Kidney tubule cell (primary cell): ENCODE measurements at places on chromosomes 6 and 20.

DNA sequence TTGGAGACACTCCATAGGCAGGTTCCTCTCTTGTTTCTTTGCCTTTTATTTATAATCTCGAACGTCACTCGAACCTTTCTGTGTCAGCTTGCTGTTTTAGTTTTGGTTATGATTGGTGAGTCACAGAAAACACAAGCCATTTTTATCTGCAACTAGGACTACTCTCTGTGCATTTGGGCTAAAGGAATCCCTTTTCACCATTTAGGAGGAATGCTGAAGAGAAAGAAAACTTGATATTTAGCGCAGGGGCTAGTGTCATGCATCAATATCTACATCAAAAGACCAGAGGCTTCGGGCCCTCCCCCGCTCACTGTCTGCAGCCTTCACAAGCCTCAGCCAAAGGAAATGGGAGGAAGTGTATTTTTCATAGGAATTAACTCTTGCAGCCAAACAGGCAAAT lies 507.8 kb upstream of the CITED2 start:
- DNase-seq, result peak; percentile 27

- no peak for DNase-seq
Measured at GRCh38 chr6:105804000-105804399, 282.1 kb upstream of the PRDM1 start.

DNA sequence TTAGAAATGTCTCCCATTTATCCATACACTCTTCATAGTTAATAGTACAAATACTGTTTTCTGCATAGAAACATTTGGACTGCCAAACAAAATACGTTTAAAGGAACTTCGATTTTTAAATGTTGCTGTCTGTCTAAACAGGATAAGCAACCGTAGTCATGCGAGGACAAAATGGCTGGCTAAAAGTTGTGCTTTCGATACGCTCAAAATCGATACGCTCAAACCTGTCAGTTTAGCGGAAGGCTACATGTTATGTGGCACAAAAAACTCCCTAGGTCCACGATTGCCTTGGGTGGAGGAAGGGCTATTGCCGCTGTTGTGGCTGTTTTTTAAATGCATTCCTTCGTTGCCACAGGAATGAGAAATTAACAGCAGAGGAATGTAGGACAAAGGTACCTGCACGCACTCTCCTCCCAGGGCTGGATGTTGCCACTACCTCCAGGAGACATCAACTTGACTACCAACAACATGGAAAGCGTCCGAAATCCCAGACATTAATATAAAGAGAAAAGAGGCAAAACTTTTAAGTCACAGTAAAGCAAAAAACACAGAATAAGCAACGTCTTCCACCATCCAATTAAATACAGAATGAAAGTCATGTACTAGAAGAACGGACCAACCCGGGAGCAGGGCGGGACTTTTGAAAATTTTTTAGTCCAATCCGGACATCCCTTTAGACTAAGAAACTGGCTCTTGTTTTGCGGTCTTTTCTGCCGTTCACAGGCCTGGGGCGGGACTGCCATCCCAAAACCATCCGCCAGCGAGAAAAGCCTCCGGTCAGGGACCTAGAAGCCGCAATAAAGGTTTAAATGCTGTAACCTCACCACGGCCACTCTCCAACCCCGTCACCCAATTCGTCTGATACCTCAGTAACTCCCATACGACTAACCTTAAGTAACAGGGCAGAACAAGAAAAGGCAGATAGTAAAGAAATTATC lies 32.2 kb upstream of the HFE start:
- DNase-seq, result peak; percentile 98

GRCh38 chr6:112325444-112325843 lies 21.7 kb upstream of the RFPL4B start:
- no peak for DNase-seq

DNA sequence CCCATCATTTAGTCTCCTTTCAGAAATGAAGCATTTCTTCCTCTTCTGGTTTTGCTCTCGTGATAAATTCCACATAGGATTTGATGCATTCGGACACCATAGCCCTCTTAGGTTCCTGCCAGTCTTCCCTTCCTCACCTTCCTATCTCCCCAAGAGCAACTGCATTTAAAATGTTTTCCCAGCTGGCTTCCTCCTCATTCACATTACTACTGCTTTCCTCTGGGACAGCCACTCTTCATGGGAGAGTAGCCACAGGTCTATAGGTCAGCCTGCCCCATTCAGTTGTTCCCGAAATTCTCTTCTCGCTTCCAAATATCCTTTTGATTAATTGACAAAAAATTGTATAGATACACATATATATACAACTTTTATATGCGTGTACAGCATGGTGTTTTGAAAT lies 214.2 kb upstream of the PDE10A start:
- DNase-seq, result no peak

DNA sequence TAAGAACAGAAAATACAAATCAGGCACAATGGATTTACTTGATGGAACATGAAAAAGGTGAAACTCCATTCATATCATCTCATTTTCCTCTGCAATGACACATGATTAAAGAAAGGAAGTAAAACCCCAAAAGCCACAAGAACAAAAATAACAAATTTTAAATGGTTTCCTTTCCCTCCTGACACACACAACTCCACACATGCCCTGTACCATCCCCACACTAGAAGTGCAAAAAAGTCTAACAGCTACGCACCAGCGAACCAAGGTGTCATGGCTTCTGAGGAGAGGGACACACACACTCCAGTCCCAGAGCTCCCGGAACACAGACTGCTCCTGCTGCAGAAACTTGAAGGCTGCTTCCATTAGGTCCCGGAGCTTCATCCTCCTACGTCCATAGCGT lies 25.3 kb downstream of the MDN1 start:
- no peak for DNase-seq

DNA sequence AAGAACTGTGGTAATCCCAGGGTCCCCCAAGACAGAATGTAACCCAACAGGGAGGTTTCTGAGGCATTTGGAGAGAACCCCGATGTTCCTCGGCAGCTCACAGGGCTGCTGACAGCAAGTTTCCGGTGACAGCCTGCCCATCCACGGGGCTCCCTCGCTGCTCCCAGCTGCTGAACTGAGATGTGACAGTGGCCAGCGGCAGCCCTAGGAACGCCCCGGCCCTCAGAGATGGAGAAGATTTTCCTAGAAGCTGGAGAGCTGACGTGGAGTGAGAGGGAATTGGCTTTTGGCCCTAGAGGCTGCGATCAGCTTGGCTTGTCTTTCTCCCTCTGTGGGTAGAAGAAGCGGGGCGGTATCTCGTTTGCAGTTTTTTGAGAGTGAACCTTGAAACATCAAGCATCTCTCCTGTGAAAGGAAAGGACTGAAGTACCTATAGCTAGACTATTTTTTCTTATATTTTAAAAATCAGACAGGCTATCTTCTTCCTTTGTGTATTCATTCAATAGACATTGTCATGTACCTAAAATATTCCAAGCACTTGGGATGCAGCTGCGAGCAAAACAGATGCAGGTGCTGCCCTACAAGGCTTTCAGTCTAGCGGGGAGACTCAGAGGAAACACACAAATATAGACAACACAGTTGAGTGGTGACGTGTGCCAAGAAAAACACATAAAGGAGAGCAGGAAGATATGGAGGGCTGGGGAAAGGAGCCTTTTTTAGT lies 28.4 kb upstream of the NFATC2 start:
- DNase-seq, result no peak

DNA sequence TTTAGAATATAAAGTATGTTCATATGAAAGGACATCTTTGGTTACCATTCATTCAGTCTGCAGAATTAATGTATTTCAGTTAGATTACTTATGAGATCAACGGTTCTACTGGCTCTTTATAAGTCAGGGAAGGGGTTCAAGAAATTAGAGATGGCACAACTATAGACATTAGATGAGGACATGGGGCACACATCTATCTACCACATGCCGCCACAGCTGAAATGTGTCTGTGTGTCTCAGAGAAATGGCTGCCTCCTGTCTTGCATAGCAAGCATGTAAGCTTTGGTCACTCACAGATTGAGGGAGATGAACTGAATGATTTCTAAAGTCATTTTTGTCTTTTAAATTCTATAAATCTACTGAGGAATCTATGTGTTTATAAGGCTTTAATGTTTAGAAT lies 128.9 kb upstream of the FAM184A start:
- no peak for DNase-seq

DNA sequence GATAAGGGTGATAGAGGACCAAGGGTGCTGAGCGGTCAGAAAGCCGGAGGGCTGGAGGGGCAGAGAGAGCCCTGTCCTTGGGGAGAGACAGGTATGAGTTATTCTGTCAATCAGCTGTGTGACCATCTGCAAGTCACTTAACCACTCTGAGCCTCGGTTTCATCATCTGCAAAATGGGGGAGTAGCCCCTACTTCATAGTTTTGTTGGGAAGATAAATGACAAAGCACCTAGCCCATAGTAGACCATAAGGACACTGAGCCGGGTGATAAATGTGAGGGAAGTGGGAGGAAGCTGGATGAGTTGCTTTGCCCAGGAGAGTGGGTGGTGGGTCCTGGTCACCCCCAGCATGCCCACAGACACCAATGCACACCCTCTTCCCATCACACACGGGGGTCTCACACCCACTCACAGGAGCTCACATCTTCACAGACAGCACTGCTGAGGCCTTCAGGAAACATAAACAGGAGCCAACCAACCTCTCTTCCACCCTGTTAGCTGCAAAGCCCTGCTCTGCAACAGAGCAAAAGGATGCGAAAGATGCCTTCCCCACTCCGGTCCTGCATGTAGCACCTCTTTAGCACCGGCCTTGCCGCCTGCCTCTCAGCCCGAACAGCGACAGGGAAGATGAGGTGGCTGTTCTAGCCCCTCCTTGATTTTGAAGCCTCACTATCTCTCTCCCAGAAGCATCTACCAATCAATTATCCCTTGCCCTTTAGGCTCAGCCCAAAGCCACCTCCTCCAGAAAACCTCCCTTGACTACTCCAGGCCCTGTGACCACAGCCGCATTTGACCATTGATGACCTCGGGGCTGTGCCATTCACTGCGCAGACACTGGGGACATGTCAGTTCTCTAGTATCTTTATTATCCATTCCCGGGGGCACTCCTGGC lies 18.9 kb downstream of the SPDEF start:
- no peak for DNase-seq

- no peak for DNase-seq
Measured at GRCh38 chr6:27241443-27241842, 6.1 kb upstream of the PRSS16 start.

DNA sequence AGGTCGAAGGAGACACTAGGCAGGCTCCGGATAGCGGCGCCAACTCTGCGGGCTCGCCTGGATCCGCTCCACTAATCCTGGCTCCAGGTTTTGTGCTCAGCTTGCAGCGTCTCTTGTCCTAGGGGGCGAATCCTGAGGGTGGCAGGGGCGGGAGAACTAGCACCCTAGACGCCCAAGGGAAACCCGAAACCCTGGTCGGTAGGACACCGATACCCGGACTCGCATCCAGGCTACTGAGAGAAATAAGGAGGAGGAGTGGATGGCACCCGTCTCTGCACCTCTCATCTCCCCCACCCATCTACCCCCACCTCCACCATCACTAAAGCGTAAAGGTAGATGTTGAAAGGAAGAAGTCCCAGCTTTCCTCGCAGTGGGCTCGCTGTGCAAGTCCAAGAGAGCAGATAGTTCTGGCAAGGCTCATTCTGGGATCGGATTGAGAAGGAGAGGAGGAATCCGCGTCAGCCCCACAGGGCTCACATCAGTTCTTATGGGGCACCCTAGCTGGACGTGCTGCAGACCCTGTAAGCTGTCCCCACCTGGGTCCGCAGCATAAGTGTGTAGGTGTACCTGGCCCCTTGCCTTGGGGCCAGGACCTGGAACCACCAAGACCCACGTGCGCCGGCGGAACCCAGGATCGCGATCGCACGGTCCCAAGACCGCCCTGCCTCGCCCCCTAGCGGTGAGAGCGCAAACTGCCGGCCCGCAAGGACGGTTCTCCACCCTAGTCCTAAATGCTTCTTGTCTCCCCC lies 6.9 kb downstream of the SLC32A1 start:
- DNase-seq, result peak; percentile 44

DNA sequence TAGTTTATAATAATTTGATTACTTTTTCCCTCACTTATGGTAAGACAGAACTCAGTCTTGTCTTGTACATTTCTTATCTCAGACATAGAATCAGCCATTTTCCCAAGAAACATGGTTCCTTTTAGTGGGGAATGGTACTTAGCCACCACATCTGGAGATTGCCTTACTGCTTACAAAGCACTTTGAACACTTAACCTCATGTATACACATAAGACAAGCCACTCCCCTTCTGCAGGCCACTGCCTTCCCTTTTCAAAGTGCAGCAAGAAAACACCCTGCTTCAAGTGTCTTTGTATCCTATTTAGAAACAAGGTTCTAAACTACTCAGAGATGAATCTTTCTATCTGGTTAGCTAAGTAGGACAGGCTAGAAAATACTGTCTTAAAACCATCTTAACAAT lies 159.2 kb downstream of the UBE3D start:
- DNase-seq, result no peak

- no peak for DNase-seq
Measured at GRCh38 chr20:34831936-34832335, 6.5 kb upstream of the NCOA6 start.

DNA sequence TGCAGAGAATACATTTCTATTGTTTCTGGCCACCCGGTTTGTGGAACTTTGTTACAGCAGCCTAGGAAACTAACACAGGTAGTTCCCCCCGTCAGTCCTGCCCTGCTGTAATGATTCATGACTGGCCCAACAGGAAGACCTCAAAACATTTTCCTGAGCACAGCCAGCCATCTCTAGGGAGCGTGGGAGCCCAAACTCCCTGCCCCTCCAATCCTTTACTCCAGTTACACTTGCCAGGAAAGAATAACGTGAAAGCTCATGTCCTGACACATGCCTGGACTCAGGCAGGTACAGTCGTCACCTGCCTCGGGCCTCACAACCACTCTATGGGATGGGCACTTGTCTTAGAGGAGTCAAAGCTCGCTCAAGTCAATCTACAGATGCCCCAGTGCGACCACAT lies 8.4 kb downstream of the TXNDC5 start:
- no peak for DNase-seq

DNA sequence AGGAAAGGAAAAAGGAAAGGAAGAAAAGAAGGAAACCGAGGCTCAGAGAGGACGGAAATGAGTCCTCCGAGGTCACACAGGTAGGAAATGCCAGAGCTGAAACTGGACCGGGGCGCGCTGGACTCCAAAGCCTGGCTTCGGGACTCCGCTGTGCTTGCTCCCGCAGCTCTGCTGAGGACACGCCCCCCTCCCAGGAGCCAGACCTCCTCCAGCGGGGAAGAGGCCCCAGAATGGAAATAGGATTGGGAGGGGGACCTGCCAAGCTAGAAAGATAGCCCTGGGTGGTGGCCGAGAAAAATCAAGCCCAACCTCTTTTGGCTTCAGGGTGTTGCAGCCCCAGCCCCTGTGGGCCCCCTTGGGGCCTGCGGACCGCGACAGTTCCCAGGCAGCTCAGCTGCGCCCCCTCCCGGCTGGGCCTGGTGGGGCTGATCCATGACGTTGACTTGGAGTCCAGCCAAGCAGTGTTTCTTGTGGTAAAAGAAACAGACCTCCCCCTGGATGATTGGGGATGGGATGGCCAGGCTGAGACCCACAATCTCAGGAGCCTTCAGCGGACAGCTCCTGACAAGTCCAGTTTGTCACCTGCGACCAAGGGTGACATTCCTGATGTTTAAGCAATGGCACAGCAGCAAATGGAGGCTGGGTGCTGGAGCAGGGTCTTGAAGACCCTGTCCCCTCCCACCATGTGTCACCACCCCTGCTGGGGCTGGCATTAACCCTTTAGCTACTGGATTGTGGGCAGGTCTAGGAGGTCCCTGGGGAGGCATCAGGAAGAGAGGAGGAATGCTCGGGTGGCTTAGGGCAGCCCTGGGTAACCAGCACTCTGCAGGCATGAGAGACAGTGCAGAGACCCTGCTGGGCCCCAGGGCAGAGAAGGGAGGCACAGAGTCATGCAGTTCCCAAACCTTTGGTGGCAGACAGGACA lies 55.4 kb downstream of the RIPOR3 start:
- DNase-seq, result peak; percentile 75

GRCh38 chr6:9801249-9801754 lies 613.6 kb downstream of the TFAP2A start:
- DNase-seq, result no peak

- DNase-seq, result peak; percentile 70
Measured at GRCh38 chr6:158027590-158028285, 46.1 kb downstream of the SYNJ2 start.
